ENCODE measurements at places on chromosomes 3 and 15.

GRCh38 chr15:87387766-87388165 is 868.8 kb downstream of the NTRK3 start:
- DNase-seq: no peak

GRCh38 chr15:78317145-78317836 is 17.9 kb upstream of the SKIC8 start:
- DNase-seq: no peak

GRCh38 chr3:62602129-62602770 is 228.9 kb upstream of the FEZF2 start:
- no peak for DNase-seq

DNA sequence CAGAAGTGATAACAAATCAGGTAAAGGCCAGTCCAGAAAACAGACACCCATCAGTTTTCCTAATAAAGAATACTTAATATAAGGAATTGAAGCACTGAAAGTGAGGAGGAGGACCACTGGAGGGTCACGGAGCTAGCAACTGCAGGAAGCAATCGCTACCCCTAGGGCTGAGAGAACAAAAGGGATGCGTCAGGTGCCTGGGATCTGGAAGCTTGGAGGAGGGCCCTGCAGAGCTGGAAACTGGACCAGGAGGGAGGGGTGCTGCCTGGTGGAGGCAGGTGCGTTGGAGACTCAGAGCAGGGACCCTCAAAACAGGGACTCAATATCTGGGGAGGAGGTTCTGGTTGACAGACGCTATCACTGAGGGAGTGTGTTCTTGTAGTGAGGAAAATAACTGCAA is 308.1 kb upstream of the RASGRP1 start:
- no peak for DNase-seq

GRCh38 chr3:33911525-33912322 is 113.3 kb downstream of the PDCD6IP start:
- no peak for DNase-seq

DNA sequence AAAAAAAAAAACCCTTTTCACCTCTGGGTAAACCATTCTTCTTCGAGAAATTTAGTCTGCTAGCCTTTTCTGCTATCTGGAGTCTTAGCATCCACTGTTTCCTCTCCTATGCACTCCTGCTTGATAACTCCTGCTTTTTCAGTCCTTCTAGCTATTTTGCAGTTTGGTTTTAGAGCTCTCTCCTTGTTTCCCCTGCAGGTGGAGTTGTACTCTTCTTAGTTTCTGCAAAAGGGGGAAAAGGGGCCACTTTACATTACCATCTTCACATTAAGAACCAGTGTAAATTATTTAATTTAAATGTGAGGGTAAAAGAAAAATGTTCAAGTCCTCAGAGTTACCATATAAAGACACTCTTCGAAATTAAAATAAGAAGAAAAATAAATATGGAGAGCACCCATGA is 23.6 kb upstream of the MYLK start:
- no peak for DNase-seq

DNA sequence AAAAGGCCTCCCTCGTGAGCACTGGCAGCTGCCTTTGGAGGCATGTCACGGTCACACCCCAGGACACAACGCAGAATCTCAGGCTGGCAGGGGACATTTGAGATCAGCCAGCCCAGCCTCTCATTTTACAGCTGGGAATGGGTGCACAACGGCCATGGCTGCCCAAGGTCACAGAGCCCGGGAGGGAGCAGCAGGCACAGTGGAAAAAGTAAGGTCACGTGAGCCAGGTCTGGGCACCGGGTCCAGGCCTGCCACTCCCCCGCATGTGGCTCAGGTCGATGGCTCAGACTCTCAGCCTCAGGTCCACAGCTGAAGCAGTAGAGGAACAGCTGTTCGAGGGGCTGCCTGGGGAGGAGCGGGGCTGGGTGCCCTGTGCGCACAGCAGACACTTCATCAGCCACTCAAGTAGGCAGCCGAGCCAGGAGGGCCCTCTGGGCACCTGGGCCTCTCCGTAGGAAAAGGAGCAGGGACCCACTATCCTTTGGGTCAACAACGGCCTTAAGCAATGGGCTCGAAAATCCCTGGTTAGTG is 260.6 kb downstream of the GOLGA6L6 start:
- DNase-seq: no peak

- no peak for DNase-seq
Measured at GRCh38 chr3:198028718-198029117, 68.7 kb downstream of the LMLN start.

DNA sequence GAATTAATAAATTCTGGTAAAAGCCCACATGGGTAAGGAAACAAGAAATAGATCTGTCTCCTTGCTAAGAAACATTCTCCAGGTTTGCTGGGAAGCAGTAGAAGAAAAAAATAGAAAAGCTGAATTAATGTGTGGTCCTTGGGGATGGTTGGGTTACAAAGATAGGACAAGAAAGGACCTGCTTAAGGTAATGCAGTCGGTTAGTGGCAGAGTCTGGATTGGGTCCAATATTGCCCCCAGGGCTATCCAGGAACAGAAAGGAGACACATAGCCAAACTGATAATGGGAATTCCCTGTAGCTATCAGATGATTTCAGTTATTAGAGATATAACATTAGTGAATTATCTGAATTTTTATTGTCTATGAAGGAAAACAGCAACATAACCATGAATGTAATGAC is 584.3 kb downstream of the ROBO1 start:
- no peak for DNase-seq

DNA sequence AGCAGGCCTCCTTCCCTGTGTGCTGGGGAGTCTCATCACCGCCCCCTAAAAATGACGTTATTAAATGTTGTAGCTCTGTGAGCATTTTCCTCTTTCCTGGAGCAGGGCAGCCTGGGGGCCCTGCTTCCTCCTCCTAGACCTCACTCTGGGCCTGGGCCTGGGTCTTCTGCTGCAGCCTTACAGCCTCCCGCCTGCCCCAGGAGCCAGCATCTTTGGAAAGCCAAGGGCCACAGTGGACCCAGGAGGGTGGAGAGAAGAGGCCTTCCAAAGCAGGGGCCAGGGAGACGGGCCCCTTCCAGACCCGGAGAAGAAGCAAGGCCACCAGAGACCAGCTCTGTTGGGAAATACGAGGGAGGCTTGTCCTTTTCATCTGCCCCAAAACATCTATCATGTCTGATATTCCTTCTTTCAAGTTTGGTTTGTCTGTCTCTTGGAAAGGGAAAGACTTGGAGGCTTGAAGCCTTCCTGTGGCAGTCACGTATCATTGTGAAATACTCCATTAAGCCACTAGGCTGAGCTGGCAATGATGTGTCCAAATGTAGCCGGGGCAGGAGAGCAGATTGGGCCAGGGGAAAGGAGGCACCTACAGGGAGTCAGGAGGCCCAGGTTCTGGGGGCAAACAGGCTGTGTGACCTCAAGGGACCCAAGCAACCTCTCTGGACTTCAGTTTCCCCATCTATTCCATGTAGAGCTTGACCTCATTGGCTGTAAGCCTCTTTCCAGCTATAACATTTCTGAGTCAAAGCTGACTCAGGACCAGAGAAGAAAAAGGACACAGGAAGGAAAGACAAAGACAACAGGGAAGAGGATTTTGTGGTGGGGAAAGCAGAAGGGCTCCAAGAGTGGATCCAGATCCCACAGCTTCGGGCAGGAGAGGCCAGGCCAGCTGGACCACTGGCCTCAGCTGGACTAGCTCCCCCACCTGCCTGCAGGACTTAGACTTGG is 31.1 kb downstream of the CYP11A1 start:
- no peak for DNase-seq

GRCh38 chr3:158267015-158267414 is 157.1 kb downstream of the RSRC1 start:
- no peak for DNase-seq

DNA sequence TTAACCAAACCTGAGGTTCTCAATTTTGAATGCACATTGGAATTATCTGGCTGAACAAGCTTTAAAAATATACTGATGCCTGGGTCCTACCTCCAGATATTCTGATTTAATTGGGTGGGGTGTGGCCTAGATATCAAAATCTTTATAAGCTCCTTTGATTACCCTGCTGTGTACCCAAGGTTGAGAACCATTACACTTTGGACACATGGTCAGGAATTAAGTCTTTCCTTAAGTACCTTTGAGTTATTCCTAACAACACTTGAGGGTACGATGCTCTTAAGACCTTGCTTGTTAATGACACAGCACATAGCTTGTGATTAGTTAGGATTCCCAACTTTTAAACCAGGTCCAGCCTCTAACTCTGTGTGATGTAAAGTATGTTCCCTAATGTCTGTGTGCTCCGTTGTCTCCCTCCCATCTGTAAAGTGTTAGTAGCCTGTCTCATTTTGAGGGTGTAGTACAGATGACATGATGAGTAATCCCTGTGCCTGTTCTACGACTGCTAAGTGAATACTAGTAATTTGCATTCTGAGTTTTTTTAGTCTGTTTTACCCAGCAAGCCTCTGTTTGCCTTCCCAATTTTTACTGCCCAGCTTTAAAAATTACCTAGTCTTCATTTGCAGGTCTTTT is 154.9 kb downstream of the KLHL25 start:
- no peak for DNase-seq

- DNase-seq: no peak
Measured at GRCh38 chr3:50445919-50446318, 57.5 kb downstream of the CACNA2D2 start.

DNA sequence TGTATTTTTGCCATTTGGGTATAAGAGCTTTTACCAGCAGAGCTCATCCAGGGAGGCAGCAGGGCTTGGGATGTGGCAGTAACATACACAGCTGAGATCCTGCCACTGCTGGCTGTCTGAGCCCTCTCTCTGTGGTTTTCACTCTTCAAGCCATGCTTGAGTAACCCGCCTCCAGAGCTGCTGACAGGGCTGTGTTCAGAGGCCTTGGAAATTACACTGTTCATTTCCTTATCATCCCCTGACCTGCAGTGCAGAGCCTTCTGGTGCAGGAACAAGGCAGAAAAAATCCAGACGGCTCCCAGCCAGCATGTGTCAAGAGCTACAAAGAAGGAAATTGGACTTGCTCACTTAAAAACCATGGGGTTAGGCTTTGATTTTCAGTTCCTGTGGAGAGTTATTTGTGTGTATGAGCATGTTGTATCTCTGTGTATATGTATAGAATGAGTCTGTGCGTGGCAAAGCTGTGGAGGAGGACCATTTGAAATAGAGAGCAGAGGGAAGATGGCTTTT is 47.0 kb downstream of the ZNF609 start:
- peak; percentile 35 for DNase-seq

DNA sequence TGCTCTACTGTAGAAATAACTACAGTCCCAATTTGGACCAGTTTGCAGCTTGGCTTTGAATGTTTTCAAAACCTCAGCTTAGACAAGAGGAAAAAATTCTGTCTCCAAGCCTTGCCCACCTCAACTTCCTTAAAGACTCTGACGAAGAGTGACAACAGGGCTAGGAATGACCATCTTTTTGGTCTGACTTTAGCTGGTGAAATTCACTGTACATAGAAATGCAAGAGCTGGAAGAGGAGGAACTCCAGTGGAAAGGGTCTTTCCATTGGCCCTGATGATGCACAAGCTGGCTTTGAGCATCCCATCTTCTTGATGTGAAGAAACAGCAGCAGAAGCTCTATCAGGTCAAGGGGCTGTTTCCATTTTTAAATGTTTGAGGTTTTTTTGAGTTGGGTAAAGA is 22.7 kb upstream of the SH3BP5 start:
- DNase-seq: no peak

- DNase-seq: no peak
Measured at GRCh38 chr3:156518726-156519125, 36.2 kb downstream of the SSR3 start.

DNA sequence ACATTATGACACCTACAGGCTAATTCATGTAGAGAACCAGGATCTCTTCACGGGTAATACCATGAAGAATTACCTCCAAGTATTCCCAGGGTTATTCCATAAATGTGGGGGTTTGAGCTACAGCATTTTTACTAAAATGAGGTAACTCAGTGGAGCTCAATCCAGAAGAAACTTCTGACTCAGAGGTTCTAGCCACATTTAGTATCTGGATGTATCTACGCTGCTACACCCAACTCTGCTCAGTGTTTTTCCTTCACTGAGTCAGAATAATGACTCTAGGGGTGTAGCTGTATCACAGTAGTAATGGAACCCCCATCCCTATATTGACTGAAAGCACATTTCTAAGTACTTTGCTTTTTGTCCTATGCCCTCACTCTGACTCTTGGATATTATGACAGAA is 52.4 kb downstream of the COPS2 start:
- DNase-seq: no peak

DNA sequence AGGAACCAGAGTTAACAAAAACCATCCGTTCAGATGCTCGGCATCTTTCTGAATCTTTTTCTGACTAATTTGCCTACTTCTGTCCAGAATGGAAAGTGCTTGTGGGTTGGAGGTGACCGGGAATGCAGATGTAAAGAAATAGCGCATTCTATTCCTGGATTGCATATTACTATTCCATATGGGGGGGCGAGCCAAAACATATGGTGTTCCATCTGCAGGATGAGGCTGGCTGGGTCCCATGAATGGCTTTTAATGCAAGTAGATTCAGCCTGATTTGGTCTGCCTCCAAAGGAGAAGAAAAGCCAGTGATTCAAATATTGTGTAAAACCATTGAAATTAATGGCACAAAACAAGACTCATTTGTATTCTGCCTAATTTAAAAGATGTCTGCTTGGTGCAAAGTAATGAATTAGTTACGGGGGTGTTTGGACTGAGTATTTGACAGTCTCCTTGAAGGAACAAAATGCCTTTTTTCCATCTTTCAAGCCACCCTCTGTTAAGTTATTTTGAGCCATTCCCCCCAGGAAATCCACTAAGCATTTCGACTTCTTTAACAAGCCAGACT is 99.0 kb downstream of the ST8SIA2 start:
- DNase-seq: no peak

- DNase-seq: no peak
Measured at GRCh38 chr15:97881346-97881965, 79.0 kb upstream of the ARRDC4 start.

DNA sequence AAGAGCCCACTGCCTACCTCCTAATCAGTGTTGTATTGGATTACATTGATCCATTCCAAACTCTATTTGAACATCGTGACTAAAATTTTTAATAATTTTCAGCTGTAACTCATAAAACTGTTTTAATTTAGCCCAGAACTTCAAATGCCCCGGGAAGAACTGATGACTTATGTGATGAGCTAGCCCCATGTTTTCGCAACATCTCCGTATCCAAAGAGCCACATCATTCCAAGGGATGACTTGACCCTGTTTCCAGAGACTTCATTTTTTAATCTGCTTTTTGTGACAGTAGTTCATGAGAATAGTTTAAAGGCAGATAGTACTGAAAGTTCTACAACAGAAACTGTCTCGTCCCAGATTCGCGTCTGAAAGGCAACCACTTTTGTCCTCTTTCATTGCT is 97.4 kb downstream of the STAC start:
- DNase-seq: no peak

DNA sequence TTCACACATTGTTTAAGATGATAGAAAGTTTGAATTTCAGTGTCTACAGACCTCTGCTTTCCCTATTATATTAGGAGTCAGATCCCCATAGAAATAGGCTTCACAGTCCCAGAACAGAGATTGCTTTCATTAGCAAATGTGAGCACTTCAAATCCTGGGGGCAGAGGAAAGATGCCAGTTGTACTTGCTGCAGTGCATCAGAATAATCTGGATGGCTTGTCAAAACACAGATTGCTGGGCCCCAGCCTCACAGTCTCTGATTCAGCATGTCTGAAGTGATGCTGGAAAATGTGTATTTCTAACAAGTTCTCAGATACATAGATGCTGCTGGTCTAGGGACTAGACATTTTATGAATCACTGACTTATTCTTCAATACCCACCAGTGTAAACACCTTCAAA is 375.2 kb downstream of the FGF12 start:
- DNase-seq: no peak

GRCh38 chr3:191331388-191331787 is 1.1 kb upstream of the UTS2B start:
- DNase-seq: no peak

Data from glutamatergic neuron (in vitro differentiated cells).